ENCODE measurements at places on chromosomes 7 and 10.

DNA sequence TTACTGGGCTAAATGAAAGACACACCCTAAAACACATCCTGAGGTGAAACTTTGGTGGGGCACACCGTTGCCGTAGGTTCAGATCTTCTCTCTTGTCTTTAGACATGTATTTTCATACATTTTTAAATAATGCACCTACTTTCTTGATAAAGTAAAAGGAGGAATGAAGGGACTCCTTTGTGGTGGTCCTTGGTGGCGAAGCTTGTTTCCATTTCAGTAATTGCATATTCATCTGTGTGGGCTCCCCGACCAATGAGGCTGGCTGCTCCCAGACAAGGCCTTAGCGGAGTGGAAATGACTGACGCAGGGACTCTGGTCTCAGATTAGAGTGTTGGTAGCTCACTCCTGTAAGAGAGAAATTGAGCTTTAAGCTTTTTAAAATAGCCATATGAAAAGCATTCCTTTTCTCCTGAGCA is 815 bp downstream of the CCSER2 start:
- no peak for DNase-seq

DNA sequence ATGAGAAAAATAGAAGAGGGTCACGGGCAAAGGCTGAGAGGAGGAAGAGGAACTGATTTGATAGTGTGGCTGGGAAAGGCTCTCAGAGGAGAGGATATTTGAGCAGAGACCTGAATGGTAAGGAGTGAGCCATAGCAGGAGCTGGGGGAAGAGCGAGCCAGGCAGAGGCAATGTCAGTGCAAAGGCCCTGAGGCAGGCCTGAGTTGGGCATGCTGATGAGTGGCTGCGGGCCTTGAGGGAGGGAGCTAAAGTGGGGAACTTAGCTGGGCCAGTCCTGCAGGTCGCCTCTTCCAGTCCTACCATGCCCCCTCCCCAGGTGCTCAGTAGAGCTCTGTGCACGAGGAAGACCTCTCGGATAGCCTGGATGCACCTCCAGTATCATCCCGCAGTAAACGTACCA is 55.4 kb upstream of the FGFR2 start:
- no peak for DNase-seq

DNA sequence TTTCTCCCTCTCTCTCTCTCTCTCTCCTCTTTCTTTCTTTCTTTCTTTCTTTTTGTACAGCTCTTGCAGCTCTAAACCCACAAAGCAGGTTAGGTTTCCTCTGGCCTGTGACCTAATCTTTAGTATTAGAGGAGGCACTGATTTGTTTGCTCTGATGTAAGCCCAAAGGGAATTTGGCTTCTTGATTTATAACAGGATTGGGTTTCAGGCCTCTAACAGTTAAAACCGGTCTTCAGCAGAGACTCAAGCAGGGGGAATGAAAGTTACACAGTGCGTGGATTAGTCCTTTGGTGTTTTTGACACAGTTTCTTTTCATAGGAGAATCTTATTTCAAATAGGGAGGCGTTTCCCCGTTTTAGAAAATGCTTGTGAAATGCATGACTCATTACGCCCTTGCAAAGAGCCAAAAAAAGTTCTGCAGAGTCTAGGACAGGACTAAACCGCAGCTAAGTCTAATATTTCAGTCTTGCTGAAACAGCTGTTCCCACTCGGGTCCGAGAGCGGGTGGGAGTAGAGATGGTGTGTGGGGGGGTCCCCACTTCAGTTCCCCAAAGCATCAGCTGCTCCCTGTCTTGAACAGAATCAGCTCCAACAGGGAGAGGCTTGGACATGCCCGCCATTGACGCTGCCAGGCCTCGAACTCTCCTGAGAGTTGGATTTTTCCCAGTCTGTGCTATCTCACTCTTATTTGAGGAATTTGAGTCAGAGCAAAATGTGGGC is 296.5 kb upstream of the PITRM1 start:
- no peak for DNase-seq

- DNase-seq = no peak
These were observed 29.5 kb upstream of the HSPB1 start for GRCh38 chr7:76272851-76273497.

DNA sequence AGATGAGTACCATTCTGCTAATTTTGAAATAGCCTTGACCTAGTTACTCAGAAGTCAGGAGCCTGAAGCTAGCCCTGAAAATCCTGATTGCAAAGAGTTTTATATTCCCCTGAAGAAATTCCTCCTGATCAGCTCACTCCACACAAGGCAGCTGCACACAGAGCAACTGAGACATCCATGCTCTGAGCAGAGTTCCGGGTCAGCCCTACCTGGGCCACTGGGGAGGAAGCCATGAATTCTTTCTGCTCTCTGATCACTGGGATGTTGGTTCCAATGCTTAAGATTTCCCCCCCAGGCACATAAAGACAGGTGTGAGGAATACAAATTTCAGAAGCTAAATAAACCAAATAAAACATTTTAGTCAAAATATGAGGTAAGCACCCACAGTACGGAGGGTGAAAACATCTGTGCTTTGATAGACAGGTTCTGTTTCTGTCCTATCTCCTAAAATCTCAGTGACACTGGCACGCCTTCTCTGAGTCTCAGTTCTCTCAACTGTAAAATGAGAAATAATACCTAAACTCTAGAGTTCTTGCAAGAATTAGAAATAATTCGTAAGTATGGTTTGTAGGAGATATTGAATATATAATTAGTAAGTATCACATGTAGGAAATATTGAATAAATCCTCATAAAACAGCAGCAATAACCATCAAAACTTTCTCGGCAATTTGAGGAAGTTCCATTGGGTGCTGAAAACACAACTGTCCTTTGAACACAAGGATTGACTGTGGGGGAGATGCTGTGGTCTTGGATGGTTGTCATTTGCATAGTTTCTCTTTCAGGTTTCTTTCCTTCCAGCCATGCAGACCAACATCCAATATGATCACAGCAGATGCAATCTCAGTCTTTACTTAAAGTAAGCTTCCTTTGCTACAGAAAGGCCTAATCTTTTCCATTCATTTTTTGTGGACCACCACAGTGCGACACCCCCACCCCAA is 133.0 kb upstream of the TNS3 start:
- peak; percentile 12 for DNase-seq

GRCh38 chr7:105764506-105764905 is 111.9 kb downstream of the ATXN7L1 start:
- no peak for DNase-seq
